ENCODE measurements at places on chromosomes 5 and 9.

DNA sequence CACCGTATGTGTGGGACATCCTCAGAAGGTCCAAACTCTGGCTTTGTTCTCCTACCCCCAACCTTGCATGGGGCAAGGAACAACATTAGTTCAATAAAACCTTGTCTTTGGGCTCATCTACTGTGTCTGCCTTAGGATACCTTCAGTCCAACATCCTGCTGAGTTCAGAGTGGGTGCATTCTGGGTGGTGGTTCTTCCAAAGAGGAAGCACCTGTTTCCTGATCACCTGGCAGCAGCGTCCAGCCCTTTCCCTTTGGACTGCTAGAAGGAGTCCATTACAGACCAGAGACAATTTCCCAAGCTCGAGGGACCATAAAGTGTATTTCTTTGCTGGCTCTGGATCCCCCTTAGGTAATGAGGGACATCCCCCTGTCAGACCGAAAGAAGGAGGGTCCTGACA, 154.1 kb downstream of the SEMA6A start:
- no peak for DNase-seq

DNA sequence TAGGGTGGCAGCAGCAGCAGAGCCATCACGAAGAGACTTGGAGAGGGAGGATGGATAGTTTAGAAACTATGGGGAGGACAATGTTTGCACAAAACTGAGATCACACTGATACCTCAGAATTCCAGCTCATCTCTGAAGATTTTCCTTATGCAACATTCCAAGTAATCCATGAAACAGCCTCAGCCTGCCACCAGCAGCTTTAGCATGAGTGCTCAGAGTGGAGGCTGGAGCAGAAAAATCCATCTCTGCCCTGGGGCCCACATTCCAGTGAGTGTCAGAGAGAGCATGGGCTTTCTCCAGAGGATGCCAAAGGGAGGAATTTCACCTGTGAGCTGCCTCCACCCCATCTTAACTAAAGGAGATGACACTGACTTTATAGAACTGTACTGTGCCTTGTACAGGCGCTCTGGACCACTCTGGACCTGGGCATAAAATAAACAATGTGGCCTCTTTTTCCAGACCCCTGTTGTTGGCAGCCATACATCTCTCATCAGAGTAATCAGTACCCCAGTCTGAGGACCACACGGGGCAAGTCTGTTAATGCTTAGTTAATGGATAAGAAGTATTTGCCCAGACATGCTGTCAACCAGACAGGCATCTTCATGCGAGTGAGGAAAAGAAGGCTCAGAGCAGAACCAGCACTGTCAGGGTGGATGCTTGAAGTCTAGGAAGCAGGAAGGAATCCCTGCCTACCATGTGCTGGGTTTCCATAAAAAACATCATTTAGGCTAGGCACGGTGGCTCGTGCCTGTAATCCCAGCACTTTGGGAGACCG, 440.9 kb downstream of the ENC1 start:
- DNase-seq, result peak; percentile 36

DNA sequence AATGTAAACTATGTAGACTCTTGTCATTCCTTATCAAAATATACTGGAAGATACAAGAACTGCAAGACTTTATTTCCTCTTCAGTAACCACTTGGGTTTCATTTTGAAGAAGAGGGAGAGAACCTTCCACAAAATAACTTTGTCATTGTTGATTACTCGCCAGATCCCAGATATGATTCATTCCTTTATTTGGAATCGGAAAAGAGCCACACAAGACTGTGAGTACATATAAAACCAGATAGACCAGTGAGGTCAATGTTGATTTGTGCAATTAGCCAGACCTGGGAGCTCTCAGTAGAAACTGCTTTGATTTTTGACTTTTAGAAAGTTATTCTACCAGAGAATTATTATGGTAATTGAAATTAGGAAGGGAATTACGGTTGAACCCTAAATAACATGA, 146.1 kb downstream of the TMEM167A start:
- DNase-seq, result peak; percentile 66

- peak; percentile 73 for DNase-seq
These were observed 411.6 kb downstream of the BRINP1 start for GRCh38 chr9:118957585-118957984.

- DNase-seq, result peak; percentile 14
These were observed 15.5 kb upstream of the SLC36A3 start for GRCh38 chr5:151318850-151319732.

GRCh38 chr9:93125331-93125894, 8.6 kb downstream of the NINJ1 start:
- DNase-seq, result no peak

GRCh38 chr9:122816163-122816867, 12.1 kb downstream of the PDCL start:
- DNase-seq, result no peak

GRCh38 chr5:176618783-176619182, 8.8 kb upstream of the GPRIN1 start:
- DNase-seq, result no peak

DNA sequence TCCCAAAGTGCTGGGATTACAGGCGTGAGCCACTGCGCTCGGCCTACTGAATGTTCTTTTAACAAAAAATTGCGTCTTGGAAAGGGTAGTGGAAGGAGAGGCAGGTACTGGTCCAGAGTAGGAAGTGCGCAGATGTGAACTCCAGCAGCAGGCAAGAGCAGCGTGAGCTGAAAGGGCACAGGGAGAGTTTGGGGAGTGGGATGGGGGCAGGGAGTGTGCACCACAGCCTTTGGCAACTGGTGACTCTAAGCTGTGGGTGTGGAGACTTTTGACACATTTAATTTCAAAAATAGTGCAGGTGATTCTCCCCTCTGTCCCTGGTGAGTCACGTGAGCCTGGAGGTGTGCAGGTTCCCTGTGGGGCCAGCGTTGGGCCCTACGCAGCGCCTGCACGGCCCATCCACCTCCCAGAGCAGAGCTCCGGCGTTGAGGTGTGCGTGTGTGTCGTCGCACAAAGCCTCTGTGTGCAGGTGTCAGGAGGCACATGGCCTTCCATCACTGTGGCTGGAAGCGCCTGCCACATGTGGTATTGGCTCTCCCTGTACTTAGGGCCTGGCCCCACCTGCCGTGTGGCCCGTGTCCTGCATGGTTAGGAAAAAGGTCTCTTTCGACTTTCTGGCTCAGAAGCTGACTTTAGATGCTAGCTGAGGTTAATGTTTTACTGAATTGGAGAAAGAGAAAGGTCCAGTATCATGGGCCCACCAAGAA, 11.5 kb downstream of the SQSTM1 start:
- no peak for DNase-seq

DNA sequence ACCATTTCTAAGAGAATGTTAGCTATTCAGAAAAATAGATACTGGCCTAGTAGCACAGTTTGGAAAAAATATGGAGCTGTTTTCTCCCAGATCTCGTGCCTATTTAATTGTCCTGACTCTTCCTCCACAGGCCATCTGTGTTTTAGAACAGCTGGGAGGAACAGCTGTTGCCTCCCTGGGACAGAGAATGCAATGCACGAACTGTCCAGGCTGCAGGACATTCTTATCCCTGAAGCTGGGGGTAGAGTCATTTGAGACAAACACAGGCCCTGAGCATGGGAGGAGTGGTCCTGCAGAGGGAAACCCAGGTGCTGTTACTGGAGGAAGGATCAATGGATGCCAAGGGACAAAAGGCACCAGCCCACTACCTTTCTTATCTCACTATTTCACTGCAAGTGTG, 20.9 kb upstream of the SPARC start:
- no peak for DNase-seq

DNA sequence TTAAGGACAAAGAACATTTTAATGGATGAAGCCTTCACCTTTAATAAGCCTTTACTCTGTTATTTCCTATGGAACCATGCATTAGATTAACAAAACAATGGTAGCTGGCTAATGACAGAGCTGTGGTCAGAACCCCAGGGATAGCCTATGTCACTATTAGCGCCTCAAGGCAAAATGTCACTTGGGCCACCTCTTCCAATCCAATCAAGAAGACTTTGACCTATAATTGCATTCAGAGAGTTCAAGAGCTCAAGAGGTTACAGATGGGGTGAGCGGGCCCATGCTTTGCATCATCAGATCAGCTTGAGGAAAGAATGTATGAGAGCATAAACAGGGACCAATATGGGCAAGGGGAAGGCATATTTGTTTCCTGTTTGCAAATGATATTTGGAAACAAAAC, 425.1 kb downstream of the ARHGEF28 start:
- no peak for DNase-seq

- DNase-seq, result peak; percentile 4
These were observed 13.8 kb downstream of the PROP1 start for GRCh38 chr5:177982072-177982727.

DNA sequence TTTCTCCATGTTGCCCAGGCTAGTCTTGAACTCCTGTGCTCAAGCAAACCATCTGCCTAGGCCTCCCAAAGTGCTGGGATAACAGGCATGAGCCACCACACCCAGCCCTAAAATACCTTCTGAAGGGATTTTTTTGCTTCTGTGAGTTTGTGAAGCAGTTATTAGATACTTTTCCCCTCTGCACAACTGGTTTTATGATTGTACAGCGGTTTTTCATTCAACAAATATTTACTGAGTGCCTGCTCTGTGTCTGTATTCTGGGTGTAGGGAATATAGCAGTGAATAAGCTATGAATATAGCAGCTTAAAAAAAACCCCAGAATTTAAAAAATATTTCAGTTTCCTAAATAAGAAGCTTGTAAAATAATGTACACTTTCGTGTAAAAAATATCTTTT, 2.3 kb downstream of the SNX24 start:
- DNase-seq, result no peak

DNA sequence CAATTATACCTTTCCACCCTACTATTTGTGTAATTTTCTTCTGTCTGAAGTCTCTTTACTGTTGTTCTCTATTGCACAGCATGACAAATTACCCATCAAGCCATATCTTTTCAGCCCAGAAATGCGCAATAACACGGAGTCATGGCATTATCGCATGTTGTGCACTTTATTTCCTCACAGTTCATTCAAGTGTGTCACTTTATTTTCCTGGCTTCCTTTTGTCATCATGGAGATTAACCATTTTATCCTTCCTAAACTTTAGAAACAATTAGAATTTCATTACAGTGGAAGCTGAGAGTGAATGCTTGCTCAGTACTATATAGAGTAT, 41.3 kb upstream of the MEF2C start:
- no peak for DNase-seq
